ENCODE measurements at places on chromosomes 11 and 22. TPM values are rescaled to one million over a fixed set of nuclear protein-coding genes. Genes with fewer than 3 reads are reported as not detected.

DNA sequence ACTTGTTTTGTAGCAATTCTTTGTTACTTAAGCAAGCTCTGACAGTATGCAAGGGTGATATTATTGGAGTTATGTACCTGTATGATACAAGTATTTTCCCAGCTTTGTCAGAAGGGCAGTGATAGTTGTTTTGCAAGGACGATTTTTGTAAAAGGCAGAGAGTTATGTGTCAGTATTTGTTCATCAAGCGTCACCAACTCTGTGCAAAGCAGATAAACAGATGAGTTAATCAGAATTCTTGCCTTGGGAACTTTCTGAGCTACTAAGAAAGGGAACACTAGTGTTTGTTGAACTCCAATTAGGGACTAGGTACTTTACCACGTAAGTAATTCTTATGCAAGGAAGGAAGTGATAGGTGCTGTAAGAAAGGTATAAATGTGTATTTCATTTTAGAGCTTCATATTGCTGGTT, 1.4 kb downstream of the USP47 start:
- peak; percentile 23 for DNase-seq

GRCh38 chr11:67680696-67681470, 6.5 kb upstream of the ALDH3B2 start:
- no peak for DNase-seq

DNA sequence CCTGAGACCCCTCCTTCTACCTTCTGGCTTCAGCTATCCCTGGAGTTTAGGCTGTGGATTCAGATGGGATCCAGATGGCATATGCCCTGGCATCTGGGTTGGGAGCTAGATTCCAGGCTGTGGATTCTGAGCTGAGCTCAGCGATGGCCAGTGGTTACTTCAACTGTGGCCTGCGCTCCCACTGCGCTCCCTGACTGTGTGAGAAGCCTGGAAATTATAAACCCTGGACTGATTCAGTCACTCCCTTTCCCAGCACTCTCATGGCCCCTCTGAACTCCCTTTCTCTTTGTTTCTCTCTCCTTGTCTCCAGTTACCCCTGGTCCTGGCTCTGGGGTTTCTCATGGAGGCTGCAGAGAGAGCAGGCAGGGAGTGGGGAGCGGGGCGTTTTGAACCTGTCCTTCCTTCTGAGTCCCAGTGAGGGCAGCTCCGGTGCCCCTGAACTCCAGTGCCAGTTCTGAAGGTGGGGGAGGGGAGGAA, 4.8 kb downstream of the ARHGEF17 start:
- no peak for DNase-seq

GRCh38 chr11:45563171-45563570, 102.3 kb downstream of the CHST1 start:
- DNase-seq, result no peak

DNA sequence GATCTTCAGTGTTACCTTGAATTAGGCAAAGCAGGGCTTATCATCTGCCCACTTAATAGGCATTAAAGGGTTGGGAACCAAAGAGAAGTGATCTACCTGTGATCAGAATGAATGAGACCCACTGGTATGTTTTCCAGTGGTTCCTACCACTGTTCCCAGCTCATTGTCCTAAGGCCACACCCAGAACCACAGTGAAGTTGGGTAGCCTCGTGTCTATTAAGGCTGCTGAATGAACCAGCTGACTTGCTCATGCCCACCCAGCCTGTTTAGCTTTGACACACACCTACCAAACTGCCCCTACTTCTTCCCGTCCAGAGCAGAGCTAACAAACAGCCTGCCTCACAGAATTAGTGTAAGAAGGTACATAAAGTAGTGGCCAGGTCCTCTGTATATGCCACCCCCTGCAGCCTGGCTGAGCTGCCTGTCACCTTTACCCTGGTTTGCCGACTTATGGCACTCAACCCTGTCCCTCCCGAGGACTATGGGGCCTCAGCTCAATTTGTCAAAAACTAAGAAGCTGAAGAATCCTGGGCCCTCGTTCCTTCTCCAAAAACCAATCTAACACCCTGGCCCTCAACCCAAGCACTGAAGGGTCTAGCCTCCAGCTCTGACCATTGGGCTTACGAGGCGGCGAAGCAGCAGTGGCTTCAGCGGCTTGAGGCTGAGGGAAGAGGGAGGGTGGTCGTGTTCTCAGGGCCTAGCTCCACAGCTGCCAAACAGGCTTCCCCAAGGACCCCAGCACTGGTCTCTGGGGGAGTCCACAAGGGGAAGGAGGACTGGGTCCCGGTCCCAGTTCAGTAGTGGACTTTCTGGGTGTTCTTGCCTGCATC, 9.8 kb downstream of the UCP2 start:
- DNase-seq, result no peak

- no peak for DNase-seq
Observed at GRCh38 chr11:35605706-35606105, 12.6 kb upstream of the FJX1 start.

- no peak for DNase-seq
Observed at GRCh38 chr11:118652681-118653181, 26.7 kb downstream of the TREH start.

The ZNF280B gene
- total RNA-seq, result 3.1 TPM

Measured in NCI-H460 (cell line).